Thyroid gland (tissue), 4 donors: ENCODE measurements at places on chromosomes 1 and 21.

GRCh38 chr1:116820369-116820768 is 66.1 kb downstream of the CD2 start:
- DNase-seq = peak; percentile 82

DNA sequence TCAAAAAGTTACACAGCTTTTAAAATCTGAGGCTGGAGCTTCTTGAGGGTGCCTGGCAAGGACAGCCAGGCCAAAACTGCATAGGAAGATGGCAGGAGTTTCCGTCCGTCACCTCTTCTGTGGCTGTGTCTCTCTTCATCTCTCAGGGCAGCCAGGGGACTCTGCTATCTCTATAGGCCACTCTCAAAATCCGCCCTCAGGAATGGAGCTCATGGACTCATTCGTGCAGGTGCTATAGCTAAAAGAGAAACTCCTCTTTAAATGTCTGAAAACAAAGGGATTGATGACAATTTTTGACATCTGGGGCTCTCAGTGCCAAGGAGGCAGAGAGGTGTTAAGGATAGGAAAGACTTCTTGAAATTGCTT is 27.2 kb downstream of the OVAAL start:
- DNase-seq = peak; percentile 5

- no peak for DNase-seq
These were observed 18.4 kb upstream of the GFI1 start for GRCh38 chr1:92505015-92505692.

GRCh38 chr1:16913833-16914662 is 7.7 kb upstream of the CROCC start:
- DNase-seq = peak; percentile 96

DNA sequence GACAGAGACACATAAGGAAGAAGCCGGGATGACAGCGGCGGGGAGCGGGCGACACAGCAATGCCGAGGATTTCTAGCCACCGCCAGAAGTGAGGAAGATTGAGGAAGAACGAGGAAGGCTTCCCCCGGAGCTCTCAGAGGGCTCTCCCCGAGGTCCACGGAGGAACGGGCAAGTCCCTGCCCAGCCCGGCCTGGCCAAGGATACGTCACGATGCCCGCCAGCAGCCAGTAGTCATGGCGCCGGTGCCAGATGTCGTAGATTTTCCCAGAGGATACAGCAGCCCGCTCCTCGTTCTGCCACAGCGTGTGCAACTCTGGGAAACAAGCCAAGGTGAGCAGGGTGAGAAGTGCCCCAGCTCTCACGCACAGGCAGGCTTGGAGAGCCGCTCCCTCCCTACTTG is 65.9 kb downstream of the KCNAB2 start:
- no peak for DNase-seq

DNA sequence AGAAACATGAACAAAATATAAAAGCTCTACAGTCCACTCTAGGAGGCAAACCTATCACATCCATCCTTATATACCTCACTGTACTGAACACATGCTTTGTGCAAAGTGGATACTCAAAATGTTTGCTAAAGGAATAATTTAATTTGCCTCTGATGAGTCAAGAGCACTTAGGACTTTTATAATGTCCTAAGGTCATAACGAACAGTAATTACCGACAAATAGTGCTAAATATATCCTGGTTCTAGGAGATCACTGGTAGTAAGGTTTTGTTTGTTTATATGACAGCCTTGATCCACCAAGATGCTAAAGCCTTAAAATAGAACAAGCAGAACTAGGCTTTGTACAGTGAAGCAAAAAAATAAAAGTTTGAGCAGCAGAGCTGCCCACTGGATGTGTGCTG is 70.6 kb downstream of the GADD45A start:
- DNase-seq = no peak

- no peak for DNase-seq
These were observed 11.3 kb upstream of the IL22RA1 start for GRCh38 chr1:24154215-24154614.

GRCh38 chr1:45621895-45622523 is 1.8 kb downstream of the CCDC17 start:
- DNase-seq = no peak

GRCh38 chr1:109840011-109840629 is 70.5 kb upstream of the CSF1 start:
- no peak for DNase-seq

DNA sequence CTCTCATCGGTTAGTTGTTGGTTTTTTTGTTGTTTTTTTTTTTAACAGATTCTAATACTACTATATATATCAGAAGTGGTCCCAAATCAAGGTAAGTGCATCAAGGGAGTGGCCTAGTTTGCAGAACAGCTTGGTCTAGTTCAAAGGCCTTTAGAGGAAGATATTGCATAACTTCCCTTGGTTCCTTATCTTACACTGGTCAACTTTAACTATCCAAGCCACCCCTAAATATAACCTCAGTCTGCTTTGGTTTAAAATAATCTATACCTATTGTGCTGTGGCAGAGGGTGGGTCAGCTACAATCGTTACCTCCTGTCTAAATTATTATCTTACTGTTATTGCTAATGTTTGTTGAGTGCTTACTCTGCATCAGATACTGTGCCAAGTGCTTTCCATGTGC is 6.9 kb downstream of the S100A12 start:
- no peak for DNase-seq

GRCh38 chr1:106749906-106750305 is 306.6 kb upstream of the PRMT6 start:
- DNase-seq = no peak

DNA sequence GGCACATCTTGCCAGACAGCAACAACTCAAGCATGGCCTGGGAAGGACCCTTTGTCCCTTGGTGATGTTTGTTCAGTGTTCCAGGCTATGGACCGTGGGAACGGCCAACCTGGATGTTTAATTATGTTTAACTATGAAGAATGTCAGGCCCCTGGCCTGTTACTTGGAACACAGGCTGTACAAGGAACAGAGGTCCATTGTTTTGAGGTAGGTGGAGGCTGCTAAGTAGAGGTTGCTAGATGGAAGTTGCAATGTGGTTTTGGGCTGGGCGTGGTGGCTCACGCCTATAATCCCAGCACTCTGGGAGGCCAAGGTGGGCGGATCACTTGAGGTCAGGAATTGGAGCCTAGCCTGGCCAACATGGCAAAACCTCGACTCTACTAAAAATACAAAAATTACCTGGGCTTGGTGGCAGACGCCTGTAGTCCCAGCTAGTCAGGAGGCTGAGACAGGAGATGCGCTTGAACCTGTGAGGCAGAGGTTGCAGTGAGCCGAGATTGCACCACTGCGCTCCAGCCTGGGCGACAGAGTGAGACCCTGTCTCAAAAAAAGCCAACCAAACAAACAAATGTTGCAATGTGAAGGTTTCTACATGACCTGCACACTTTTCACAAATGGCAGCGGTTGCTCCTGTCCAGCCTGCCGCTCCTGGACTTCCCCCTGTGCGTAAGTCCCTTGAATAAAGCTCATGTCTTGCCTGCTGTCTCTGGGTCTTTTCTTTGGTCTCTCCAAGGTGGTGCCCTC is 2.5 kb upstream of the LEFTY1 start:
- no peak for DNase-seq

DNA sequence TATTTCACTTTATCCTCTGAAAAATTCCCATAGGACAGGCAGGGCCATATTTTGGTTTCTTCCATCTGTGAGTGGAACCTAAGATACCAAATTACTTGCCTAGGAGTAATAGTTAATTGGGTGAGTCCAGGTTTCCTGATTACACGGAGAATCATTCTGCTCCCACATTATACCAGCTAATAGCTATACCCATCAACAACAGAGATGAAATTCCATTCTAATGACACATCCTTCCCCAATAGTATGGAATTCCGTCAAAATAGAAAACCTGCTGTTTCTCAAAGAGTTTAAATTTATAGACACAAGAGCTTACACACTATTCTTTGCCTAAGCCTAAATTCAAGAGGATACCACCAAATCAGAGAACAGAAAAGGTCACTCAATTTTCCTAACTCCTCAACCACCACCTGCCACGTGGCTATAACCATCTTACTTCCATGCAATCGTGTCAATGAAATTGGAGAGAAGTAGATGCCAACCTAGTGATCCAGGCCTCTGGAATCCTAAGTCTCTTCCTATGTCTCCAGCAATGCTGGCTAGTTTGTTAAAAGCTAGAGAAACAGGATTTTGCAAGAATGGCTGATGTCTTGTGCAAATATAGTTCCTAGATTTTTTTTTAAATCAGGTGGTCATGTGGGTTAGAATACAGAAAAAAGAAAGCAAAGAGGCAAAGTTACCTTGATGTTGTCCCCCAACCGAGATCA is 6.2 kb downstream of the PPT1 start:
- no peak for DNase-seq

- no peak for DNase-seq
These were observed at the start of gene AIM2 for GRCh38 chr1:159076438-159077119. Gene AIM2, minus strand, starts transcription at chr1:159076766. Its CDS starts 3,267 bp downstream, at chr1:159073499.

DNA sequence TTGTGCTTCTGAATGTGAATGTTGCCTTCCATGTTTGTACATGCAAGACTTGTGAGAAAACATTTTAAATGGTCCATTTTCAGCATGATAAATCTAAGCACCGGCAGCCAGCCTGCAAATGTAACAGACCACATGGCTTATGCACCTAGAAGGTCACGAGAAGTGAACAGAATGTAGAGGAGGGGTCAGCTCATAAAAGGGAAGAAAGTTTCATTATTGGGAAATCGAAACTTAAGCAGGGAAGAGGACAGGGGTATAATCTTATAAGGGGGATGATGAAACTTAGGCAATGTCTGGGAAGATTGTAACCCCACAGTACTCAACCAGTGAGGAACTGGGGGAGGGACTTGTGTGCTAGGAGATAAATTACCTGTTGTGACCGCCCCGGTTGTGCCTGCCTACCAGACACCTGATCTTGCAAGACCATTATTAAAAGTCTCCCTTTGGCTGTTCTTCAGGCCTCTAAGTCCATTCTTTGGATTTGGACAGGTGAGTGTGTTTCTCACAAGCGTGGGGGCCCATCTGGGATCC is 37.7 kb upstream of the VN1R5 start:
- DNase-seq = no peak

- DNase-seq = no peak
These were observed 11.0 kb upstream of the CASQ1 start for GRCh38 chr1:160179336-160179735.

GRCh38 chr1:147062956-147063355 is 109.3 kb downstream of the PRKAB2 start:
- DNase-seq = no peak

GRCh38 chr1:149848340-149849110 is 50.8 kb upstream of the BOLA1 start:
- no peak for DNase-seq

DNA sequence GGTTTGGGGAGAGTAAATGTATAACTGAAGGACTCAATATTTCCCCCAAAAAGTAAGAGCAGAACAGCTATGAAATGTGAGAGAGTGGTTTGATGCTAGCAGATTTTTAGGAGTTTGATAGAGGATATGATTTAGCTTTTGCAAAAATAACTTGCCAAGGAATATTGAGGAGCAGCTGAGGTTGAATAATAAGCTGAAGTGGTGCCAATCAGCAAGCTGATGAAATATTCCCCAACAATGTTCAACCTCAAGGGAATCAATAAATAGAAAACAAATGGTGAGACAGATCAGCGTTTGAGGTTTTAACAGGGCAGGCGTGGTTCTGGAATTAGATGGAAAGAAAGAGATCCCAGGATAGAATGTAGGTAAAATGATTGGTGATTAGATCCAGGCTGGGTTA is 413.4 kb upstream of the ADAMTS5 start:
- DNase-seq = no peak

DNA sequence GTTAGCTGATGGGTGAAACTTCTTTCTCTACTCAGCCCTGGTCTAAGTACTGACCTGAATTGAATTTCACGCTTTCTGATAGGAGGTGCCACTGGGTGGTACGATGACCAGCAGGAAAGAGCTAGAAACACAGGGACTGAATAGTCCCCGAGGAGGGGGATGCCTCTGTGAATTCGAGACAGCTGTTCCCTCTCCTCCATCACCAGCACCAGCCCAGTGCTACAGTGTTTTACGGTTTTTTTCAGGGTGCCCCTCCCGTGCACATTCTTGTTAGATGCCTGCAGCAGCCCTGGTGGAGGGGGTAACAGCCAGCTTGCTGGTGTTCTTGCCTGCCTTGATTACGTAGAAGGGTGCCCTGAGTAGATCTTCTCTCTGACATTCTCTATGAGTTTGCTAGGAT is 7.1 kb downstream of the HUNK start:
- no peak for DNase-seq

DNA sequence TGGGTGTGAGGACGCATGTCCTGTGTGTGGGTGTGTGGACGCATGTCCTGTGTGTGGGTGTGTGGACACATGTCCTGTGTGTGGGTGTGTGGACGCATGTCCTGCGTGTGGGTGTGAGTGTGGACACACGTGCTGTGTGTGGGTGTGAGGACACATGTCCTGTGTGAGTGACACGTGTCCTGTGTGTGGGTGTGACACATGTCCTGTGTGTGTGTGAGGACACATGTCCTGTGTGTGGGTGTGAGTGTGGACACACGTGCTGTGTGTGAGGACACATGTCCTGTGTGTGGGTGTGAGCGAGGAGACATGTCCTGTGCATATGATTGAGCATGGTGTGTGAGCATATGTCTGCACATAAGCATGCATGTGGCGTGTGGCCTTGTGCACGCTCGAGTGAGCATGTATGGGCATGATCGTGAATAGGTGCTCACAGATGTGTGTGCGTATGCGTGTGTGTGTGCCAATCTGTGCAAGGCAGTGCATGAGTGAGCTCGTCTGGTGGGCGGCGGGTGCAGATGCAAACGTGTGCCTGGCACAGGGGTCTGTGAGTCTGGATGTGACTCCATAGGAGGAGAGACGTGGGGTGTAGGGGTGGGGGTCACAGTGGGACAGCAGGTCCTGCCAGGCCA is 25.3 kb downstream of the MEGF6 start:
- DNase-seq = no peak

DNA sequence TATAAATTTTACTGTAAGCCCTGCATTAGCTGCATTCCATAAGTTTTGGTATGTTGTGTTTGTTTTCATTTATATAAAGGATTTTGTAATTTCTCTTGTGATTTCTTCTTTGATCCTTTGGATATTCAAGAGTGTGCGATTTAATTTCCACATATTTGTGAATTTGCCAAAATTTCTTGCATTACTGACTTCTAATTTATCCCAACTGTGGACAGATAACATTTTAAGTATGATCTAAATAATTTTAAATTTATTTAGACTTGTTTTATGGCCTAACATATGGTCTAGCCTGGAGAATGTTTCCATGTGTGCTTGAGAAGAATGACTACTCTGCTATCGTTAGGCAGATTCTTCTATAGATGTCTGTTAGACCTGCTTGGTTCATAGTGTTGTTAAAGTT is 23.2 kb downstream of the RPE65 start:
- DNase-seq = no peak

- no peak for DNase-seq
These were observed 22.2 kb upstream of the GBP1 start for GRCh38 chr1:89087241-89087640.
